MG63 (cell line): ENCODE measurements at places on chromosomes 3 and 15.

GRCh38 chr3:126939338-126939718, 43.6 kb upstream of the PLXNA1 start:
- DNase-seq: no peak

DNA sequence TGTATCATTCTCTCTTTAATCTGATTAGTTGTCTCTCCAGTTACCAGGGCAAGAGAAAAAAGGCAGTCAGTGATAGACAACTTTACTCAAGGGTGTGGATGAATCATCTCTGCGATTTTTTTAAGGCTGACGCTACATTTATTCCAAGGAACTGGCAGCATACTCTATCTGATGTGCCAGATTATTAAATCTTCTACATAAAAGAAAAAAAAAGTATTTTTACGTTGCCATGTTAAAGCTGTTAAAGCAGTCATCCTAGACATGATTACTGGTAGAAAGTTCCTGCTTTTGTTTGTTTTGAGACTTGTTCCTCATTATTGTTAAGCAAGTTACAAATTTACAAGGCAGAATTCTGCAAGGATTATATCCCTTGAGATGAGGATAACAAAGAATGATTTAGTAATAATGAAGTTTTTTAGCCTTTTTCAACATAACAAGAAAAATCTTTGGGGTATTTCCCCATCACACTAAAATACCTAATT, 121.7 kb downstream of the CBLB start:
- DNase-seq: no peak

GRCh38 chr3:52037291-52037690, 19.1 kb downstream of the DUSP7 start:
- DNase-seq: no peak

DNA sequence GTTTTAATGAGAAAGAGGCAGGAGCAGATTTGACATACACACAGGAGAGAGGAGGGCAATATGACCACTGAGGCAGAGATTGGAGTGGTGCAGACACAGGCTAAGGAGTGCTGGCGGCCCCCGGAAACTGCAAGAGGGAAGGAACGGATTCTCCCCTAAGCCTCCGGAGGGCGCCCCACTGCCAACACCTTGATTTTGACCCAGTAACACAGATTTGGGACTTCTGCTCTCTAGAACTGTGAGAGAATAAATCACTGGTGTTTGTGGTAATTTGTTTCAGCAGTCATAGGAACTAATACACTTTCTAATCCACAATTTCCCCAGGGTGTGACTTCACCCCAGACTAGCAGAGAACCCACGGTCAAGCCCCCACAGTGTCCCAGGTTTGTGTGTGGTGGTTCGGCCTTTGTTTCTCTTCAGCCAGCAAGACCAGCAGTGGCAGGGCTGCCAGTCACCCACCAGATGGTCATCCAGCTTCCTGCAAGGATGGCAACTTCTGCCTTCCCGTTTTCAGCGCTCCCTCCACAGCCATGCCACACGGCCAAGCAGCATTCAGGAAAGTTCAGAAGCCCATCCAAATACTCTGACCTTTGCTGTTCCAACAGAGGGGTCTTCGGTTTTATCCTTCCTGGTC, 23.6 kb upstream of the TSPAN3 start:
- DNase-seq: no peak

- DNase-seq: no peak
Measured at GRCh38 chr3:3366386-3366785, 186.9 kb upstream of the CRBN start.

DNA sequence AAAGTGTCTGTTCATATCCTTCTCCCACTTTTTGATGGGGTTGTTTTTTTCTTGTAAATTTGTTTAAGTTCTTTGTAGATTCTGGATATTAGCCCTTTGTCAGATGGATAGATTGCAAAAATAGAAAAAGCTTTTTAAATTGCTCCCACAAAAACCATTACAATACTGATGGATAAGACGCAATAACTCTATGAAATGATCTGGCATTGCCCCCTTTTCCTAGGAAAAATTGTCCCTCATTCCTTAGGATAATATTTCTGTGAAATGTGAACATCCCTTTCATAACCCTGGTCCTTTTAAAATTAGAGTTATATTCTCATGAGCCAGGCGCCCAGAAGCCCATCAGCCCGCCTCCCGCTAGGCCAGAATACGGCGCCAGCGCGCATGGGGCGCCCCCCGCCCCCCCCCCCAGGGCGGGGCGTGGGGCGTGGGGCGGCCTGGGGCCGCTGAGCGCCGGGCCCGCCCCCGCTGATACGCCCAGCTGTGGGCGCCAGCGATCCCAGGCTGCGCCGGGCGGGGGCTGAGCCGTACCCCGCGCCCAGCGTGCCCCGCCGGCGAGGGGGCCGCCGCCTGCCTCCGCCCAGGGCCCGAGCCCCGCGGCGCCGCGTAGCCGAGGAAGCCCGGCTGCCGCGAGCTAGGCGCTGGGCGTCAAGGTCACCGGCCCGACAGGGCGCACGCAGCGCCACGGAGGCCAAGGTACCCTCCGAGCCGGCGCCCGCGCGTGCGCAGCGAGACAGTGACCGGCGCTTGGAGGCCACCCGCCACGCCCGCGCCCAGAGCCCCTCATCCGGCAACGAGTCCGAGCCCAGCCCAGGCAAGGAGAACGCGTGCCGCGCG, 11.1 kb upstream of the ROPN1B start:
- DNase-seq: no peak

- DNase-seq: no peak
Measured at GRCh38 chr15:75348034-75348561, 1.3 kb downstream of the NEIL1 start.

DNA sequence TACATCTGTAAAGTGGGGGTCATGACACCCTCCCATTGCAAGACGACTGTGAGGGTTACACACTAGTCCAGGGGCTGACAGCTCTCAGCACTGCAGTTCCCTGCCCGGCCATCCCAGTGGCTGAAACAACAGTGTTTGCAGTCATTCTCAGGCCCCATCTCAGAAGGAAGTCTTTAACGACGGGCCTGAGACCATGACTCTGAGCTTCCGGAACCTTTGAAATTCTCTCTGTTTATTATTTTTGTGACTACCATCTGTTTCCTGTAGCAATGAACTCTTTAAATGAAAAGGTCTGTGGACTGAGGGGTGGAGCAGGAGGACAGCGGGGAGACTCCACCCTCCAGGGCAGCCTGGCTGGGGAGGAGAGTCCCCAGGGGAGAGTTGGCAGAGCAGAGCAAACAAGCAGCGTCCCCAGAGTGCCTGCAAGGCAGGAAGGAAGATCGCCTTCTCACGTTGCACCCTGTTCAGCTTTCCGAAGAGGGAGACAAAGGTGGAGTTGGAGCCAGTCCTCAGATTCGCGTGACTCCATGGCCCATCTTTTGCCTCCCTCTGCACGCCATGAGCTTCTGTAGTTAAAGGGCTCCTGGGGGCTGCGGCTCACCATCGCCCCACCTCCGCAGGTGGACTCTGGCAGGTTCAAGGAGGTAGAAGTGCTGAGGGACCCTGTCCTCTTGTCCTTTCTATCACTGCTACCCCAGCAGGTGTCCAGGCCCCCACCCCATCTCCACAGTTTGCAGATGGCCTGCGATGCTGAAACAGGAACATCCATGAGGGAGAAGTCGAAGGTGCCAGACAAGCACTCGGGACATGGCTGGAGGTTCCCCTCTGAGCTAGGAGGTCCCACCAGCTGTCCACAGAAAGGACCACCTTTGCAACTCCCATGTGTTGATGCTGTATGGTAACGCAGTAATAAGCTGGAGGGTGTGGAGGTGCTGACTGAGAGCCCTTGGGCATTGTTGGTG, 525.8 kb upstream of the PROK2 start:
- DNase-seq: peak; percentile 24

GRCh38 chr3:8458711-8459110, 42.9 kb upstream of the LMCD1 start:
- DNase-seq: peak; percentile 53

DNA sequence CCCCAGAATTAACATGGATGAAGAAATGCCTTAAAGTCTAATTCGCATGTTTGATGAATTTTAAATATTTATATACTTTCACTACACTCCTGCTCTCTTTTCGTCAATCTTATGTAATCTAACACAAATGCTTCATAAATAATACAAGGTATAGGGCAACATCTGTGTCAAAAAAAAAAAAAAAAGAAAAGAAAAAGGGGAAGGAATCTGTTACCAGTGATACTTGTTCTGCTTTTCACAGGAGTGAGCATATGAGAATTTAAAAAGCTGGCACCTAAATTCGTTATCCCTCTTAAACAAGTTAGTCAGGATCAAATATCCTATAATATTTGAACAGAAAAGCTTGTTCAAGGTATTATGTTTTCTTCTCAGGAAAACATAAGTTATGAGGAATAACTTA, 243.8 kb downstream of the KCNH8 start:
- no peak for DNase-seq

DNA sequence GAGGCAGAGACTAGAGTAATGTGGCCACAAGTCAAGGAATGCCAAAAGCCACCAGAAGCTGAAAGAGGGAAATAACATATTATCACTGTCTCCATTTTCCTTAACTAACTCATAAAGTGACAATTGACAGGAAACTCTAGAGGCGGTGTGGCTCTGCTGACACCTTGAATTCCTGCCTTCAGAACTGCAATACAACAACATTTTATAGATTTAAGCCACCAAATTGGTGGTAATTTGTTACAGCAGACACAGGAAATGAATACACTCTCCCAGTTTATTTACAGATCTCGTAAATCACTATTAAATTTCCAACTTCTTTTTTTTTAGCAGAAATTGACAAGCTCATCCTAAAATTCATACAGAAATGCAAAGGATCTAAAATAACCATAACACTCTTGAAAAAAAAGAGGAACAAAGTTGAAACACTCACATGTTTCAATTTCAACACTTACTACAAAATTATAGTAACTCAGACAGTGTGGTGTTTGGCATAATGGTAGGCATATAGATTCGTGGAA, 449.9 kb downstream of the OTOL1 start:
- DNase-seq: no peak

GRCh38 chr15:77251662-77252061, 168.2 kb downstream of the PEAK1 start:
- no peak for DNase-seq

GRCh38 chr3:48472673-48472922, 26.1 kb downstream of the ATRIP start:
- DNase-seq: peak; percentile 31

GRCh38 chr3:113839551-113839950, 963 bp downstream of the GRAMD1C start:
- DNase-seq: no peak

DNA sequence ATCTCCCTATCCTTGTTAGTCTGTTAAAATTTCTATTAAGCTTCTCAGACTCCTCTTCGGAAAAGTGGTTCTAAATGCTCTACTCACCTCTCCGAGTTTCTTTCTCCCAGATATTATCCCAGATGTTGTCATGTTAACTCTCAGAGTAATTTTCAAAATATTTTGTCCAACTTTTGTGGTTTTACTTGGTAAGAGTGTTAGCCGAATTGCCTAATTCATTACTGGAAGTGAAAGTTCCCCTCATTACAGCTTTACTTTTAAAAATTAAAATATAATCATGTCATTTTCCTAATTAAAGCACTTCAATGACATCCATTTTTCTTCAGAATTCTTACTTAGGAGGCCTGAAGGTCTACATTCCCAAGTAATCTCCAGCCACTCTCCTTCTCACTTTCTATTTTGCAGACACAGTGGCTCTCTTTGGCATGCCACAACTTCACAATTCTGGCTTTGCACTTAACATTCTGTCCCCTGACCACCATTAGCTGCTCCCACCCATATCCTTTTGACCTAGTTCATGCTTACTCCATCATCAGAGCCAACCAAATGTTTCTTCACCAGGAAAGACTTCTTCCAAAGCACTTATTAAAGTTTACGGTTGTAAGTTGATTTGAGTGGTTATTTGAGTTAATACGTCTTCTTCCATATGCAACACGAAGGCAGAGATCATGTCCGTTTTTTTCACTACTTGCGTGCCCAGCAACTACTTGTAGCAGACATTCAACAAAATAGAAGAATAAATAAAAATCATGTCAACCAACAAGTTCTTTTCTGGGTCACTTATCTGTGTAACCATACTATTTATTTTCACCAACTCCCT, 10.2 kb upstream of the TIPARP start:
- no peak for DNase-seq

DNA sequence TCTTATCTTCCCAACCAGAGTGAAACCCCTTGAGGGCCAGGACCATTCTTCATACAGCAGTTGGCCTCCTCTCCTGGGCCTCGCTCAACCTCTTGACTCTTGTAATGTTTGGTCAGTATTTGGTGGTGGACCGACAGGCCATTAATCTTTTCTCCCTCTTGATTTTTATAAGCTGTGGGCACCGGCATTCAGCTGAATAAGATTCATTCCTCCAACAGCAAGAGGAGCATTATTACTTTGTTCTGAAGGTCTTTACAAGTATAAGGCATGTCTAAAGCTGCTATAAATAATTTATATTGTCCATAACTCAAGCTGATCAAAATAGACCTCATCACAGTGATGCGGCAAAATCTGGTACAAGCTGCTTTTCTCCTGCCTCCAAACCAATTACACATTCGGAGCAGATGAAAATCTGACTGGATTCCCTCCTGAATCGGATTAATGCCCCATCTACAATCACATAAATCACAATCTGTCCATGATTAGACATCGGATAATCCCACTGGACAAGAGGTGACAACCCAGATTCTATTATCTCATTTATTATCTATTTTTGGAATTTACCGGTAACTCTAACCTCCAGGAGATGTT, 8.4 kb upstream of the ISL2 start:
- DNase-seq: no peak

DNA sequence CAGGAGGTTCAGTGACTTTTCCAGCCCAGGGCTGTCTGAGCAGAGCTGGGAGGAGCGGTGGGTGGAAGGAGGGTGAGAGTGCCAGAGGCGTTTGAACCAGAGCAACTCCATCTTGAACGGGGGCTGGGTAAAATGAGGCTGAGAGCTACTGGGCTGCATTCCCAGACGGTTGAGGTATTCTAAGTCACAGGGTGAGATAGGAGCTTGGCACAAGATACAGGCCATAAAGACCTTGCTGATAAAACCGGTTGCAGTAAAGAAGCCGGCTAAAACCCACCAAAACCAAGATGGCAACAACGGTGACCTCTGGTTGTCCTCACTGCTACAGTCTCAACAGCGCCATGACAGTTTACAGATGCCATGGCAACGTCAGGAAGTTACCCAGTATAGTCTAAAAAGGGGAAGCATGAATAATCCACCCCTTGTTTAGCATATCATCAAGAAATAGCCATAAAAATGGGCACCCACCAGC, 60.2 kb downstream of the ABTB1 start:
- no peak for DNase-seq

- no peak for DNase-seq
Measured at GRCh38 chr3:10935846-10936631, 56.5 kb upstream of the SLC6A1 start.

GRCh38 chr15:75927601-75928000, 23.9 kb downstream of the FBXO22 start:
- DNase-seq: no peak

DNA sequence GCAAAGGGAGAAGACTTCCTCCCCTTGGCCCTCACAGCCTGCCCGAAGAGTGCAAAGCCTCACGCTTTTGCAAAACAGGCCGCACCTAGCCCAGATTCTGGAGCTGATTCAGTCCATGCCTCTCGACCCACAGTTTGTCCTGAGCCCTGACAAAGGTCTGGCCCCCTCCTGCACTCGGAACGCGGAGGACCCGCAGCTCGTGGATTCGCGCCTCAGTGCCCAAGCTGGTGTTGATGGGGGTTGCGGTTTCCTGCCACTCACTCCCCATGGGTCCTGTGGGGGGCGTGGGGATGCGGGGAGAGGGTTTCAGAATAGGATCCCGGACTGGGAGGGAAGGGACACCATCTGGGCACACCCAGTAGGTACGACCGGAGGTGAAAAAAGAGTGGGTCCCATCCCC, 594 bp upstream of the CRABP1 start:
- no peak for DNase-seq
